ENCODE measurements at places on chromosomes 16 and 17. TPM values are rescaled to one million over a fixed set of nuclear protein-coding genes. Genes with fewer than 3 reads are reported as not detected.

The TBC1D3 gene
- total RNA-seq = not detected

DNA sequence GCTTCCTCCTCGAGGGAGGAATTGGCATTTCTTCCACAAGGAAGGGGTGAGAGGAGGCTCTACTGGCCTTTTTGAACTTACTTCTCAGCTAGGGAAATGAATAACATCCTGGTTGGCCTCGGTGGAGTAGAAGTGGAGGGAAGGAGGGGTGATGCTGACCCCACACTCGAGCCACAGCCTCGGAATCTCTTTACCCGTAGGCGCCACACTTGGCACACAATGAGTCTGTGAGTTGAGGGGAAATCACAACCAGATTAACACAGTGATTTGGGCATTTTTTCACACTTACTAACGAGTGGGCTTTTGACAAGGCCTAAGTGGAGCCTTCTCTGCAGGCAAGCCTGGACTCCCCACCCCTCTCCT, 47.3 kb upstream of the TBX2 start:
- no peak for DNase-seq

DNA sequence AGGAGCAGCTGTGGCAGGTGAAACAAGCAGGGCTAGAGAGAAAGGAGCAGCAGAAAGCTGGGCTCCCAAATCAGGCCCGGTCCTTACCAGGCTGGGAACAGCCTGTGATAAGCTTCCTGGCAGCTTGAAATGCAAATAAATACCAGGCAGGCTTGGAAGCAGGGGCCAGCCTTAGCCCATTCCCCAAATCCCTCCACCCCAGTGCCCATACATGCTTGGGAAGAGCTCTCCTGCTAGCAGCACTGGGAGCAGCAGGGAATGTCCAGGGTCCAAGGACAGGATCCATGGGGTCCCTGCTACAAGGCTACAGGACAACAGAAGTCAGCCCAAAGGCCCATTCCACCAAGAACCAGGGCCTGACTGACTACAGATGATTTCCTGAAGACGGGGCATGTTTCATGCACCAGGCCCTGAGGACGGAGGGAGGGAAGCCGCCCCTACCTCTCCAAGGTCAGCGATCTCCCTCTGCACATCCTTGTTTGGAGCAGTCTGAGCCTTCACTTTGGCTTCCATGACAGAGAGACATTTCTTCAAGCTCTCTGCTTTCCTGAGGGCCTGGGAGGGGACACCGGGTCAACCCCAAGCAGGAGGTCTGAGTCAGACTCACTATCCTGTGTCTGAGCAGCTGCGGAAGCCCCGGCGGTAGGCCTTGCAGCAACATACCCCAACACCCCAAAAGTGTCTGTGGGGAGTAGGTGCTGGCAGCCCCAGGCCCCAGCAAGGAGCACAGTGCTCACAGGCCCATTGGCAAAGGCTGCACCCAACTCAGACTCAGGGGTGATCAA, 2.6 kb upstream of the EXOSC6 start:
- no peak for DNase-seq

The PLA2G10 gene
- total RNA-seq = 7.0 TPM

GRCh38 chr17:10144982-10145381, 53.4 kb downstream of the GAS7 start:
- DNase-seq = no peak

The C16orf54 gene
- total RNA-seq = 3.0 TPM

DNA sequence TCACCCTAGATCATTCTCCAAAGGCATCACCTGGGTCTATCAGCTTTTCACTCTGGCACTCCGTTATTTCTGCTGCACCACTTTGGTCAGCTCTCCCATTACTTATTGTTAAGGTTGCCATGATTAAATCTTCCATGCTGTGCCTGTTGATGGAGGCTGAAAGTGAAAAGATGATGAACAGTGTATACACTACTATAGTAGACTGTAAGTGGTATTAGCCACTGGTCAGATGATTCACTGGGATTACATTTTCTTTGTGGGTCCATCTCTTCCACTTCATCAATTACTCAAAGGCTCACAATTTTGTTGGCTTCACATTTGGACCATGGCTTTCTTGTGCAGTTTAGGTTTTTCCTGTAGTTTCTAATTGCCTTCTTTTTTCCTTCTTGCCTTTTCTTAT, 15.9 kb upstream of the LGALS9 start:
- no peak for DNase-seq

GRCh38 chr17:41555105-41555887, 16.6 kb downstream of the KRT9 start:
- DNase-seq = no peak

DNA sequence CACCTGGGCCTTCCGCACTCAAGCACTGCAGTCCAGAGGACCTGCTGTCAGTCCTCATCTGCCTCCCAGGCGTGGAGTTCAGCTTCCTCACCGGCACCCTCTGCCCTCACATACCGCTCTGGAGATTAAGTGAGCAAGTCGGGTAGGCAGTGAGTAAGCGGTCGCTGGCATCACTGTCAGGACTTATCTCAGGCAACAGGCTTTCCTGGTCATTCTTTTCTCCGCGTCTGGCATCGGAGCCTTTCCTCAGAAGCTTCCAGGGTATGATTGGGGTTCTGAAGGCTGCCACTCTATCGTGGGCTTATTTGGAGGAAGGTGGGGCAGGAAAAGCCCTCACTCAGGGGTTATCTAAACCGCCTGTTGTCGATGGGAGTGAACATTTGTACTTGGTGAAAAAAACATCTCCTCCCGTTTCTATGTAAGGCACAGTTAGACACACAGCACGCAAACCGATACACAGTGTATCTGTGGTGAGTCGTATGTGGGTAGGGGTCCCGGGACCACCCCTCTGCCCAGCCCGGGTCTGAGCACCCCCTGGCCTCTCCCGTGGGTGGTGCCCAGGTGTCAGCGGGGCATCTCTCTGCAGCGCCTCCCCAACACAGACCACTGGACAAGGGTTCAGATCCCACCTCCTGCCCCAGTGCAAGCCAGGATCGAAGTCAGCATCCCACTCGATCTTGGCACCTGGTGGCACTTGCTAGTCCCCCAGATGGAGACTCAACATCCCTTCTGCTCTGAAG, 92.5 kb upstream of the PLCG2 start:
- DNase-seq = no peak

The CDRT15 gene
- total RNA-seq = not detected

GRCh38 chr16:88702371-88703210, 3.6 kb downstream of the RNF166 start:
- no peak for DNase-seq

The ITGAX gene
- total RNA-seq = 16.1 TPM

Data from mucosa of gallbladder (tissue), 1 donor.